ENCODE measurements at places on chromosomes 6 and 20. TPM values are rescaled to one million over a fixed set of nuclear protein-coding genes. Genes with fewer than 3 reads are reported as not detected.

DNA sequence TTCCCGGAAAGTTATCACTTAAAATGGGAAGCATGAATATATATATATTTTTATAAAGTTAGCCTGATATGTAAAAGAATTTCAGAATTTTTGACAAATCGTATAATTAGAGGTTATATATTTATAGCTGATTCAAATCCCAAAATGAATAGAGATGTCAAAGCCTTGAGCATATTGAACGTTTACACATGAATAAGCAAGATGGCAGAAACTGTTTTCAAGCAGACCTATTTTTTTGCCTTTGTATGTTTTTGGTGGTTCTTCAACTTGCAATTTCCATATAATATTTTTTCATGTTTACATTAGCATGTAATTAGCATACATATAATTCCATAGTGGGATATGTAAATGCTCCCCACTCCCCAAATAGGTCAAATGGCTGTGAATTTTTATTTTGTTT, 189.9 kb downstream of the PRL start:
- DNase-seq: peak; percentile 34

- no peak for DNase-seq
Measured at GRCh38 chr6:32393665-32394420, 13.1 kb downstream of the BTNL2 start.

DNA sequence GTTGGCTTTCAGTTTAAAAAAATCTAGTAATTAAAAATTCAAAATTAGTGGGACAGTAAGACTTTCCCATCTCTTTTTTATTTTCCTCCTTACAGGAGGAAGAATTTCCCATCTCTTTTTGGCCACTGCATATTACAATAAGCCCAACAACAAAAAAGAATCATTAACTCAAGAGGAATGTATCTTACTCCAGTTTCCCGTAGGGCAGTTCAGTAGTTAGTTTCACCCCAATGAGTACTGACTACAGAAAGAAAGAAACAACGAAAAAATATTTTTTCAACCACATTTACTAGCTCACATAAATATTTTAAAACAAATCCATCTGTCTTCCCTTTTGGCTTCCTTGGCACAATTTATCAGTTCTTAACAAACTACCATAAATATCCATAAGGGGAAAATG, 14.9 kb upstream of the BLOC1S5 start:
- no peak for DNase-seq

- no peak for DNase-seq
Measured at GRCh38 chr6:3800850-3801591, 48.2 kb upstream of the FAM50B start.

The SNAP91 gene
- total RNA-seq: not detected

DNA sequence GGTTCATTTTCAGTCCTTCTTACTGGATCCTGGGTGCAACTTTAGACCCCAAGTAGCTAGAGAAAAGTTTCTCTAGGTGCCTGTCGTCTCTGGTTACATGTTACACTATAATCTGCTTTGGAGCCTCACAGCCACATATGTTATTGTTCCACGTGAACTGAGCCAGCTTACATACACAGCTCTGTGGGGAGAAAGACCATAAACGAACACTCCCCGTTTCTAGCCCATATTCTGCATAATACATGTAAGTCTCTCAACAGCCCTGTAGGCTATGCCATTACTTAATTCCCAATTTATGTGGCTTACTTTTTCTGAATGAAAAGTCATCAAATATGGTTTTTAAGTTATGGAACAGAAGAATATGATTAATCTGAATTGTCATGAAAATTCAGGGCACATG, 233.8 kb downstream of the BCKDHB start:
- no peak for DNase-seq

The IRAK1BP1 gene
- total RNA-seq: 9.2 TPM

DNA sequence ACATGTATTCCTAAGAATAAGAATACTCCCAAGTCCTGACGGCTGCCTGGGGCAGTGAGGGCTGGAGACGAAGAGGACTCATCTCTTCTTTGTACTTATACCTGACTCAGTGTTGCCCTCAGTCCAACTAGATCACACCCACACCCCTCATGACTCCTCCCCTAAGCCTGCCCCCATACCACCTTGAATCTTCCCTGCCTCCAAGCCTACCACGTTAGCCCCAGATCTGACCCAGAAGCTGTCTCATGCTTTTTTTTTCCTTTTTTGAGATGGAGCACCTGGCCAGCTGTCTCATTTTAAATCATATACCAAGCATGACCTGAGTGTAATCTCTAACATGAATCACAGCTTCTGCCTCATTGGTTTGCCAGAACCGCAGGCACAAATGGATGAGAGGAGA, 45.2 kb downstream of the MUC22 start:
- no peak for DNase-seq

DNA sequence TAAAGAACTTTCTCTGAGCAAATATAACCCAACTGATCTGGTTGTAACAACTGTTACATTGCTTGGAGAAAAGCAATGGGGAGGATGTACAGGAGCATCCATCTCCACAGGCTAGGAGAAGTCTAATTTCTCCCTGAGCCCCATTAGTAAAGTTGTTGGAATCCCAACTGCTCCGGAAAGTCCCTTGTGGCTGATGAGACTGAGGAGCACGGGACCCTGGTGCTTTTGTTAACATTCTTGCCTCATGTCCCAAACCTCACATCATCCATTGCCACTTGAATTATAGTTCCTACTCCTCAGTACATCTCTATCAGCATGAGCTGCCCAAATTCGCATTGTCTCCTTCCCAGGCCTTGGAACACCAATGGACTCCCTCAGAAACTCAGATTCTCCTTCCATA, 260.6 kb upstream of the BMP2 start:
- DNase-seq: no peak

The MTO1 gene
- total RNA-seq: 19.0 TPM

The CD40 gene
- not detected for total RNA-seq

- no peak for DNase-seq
Measured at GRCh38 chr6:22079783-22080182, 217.1 kb downstream of the PRL start.

The BNIP5 gene
- total RNA-seq: not detected

- DNase-seq: peak; percentile 43
Measured at GRCh38 chr6:35230498-35230897, 16.7 kb downstream of the SCUBE3 start.

The PPP1R3G gene
- total RNA-seq: 0.25 TPM

- DNase-seq: no peak
Measured at GRCh38 chr6:13711324-13711732, 307 bp downstream of the RANBP9 start.

The ZNF311 gene
- total RNA-seq: not detected

- no peak for DNase-seq
Measured at GRCh38 chr20:20680991-20681508, 31.4 kb downstream of the RALGAPA2 start.

The HRH3 gene
- total RNA-seq: not detected

The OPRL1 gene
- 5.0 TPM for total RNA-seq

- no peak for DNase-seq
Measured at GRCh38 chr6:71375676-71376075, 87.1 kb downstream of the OGFRL1 start.

DNA sequence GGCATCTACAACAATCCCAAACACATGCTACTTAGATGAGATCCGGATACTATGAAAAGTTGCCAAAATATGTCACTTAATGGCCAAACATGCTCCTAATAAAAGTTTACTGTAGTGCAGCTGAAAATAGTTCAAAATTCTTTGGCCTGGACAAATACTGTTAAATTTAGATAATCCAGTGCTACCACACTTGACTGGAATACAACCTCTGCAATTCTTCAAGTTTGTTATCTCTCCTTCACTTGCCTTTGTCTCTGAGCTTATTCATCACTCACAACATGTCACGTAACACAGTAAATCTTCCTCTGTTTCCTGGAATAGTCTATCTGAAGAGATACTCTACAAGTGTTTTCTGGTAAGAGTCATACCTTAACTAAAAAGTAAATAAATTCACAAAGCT, 10.5 kb upstream of the PLN start:
- no peak for DNase-seq

The SLC17A3 gene
- total RNA-seq: not detected

DNA sequence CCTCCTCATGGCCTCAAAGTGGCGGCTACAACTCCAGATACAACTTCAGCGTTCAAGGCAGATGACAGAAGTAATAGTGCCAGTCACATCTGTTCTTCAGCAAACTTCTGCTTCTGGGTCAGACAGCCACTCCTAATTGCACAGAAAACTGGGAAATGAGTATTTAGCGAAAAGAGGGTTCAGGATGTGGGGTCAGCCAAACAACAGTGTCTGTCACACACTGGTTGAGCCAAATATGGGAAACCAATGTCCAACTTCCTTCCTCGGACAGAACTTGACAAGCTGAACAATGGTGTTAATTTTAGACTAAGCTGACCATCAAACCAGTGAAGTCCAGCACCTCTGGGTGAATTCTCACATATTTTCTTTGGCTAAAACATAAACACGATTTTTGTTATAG, 22.1 kb downstream of the NUDT3 start:
- DNase-seq: no peak

GRCh38 chr6:25302151-25302550, 23.0 kb downstream of the CARMIL1 start:
- no peak for DNase-seq

The PACRG gene
- total RNA-seq: not detected

The GGTLC1 gene
- not detected for total RNA-seq

Data from G401 (cell line).